ENCODE measurements at places on chromosomes 2 and 18. TPM values are rescaled to one million over a fixed set of nuclear protein-coding genes. Genes with fewer than 3 reads are reported as not detected.

Gene ITGA6
- 2.6 TPM for total RNA-seq

Gene DYNAP
- total RNA-seq: not detected

Gene LOXHD1
- total RNA-seq: not detected

DNA sequence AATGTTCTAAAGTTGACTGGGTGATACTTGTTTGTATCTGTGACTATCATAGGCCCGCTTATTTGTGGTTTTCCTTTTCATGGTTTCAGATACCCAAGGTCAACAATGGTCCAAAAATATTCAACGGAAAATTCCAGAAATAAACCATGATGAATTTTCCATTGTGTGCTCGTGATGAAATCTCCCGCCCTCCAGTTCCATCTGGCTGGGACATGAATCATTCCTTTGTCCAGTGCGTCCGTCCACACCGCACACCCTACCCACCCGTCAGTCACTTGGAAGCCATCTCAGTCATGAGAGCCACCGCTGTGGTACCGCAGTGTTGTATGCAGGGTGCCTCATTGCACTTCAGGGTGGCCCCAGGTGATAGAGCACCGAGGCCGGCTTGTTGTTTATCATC, 268.2 kb upstream of the PXDN start:
- peak; percentile 86 for DNase-seq

- DNase-seq: no peak
Observed at GRCh38 chr2:227761740-227762476, 16.2 kb downstream of the SCYGR8 start.
